Suppressor macrophage treated with lipopolysaccharide for 1 hour (primary cell): ENCODE measurements at places on chromosomes 7 and 10.

GRCh38 chr10:102729029-102730026 is 14.4 kb upstream of the WBP1L start:
- peak; percentile 85 for DNase-seq

GRCh38 chr7:24483804-24484203 is 89.4 kb upstream of the PALS2 start:
- no peak for DNase-seq

DNA sequence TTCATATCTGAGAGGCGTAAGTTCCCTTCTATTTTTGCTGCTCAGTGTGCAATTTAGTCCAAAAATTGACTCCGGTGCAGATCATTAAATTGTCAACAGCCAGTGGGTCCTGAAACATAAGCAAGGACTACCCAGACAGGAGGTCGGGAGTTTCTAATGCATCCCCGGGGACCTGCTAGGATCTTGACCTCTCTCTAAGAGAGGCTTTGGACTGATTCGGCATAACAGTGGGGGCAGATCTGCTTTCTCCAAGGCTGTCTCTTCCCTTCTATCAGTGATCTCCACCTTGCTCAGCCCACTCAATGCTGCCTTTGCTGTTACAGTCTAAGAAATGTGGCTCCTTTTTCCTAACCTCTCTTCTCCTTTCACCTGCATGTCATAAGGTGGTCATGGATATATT is 199.1 kb upstream of the NRP1 start:
- DNase-seq, result no peak

- DNase-seq, result no peak
These were observed 38.8 kb downstream of the GSDME start for GRCh38 chr7:24718431-24718831.

- no peak for DNase-seq
These were observed 116.1 kb downstream of the KLF6 start for GRCh38 chr10:3668966-3669330.

DNA sequence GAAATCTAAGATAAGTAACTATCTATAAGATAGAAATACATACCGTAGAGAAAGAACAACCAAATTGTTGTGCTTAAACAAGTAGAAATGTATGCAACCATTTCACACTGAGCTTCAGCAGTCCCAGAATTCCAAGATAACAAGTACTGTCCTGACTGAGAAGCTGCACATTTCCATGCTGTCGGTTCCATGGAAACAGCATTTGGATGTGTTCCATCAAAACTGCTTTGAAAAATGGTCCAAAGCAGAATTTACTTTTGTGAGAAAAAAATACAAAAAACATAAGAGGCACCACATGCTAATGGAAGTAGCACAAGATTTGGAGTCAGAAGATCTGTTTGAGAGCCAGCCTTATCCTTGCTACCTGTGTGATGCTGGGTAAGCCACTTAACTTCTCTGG is 92.6 kb downstream of the MTERF1 start:
- DNase-seq, result no peak

DNA sequence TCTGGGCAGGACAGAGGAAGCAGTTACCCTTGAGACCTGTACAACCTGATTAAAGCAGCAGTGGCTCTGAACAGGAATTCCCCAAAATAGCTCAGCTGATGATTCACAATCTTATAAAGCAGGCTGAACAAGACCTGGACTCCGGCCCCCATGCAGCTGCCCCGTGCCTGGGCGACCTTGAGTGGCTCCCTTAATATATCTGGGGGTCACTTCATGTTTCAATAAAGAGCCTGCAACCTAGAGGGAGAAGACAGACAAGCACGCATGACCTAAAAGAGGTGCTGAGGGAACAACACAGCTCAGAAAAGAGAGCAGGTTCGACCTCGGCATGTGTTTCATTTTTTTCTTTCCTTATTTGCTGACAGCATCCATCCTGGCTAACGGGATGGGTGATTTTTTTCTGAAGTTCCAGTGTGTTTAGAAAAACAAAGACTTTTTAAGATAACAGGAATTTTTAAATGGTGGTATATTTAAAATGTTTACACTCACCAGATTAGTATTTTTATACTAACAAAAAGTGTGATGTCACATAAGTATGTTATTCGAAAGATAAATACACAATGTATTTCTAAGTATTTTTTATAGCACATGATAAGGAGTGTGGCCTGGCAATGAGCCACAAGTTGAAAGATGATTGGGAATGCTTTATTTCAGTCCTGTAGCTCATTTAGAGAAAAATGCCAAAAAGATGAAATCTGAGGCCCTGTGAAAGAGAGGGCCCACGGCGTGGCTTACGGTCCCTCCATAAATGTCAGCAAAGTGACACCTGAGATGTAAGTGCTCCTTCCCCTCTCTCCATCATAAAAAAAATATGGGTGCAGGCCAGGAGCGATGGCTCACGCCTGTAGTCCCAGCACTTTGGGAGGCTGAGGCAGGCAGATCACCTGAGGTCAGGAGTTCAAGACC is 161.3 kb downstream of the SLIT1 start:
- peak; percentile 22 for DNase-seq
